GM23248 (cell line): ENCODE measurements at places on chromosomes 5 and 9. TPM values are rescaled to one million over a fixed set of nuclear protein-coding genes. Genes with fewer than 3 reads are reported as not detected.

PAEP gene
- not detected in 2 replicates for polyA plus RNA-seq

DNA sequence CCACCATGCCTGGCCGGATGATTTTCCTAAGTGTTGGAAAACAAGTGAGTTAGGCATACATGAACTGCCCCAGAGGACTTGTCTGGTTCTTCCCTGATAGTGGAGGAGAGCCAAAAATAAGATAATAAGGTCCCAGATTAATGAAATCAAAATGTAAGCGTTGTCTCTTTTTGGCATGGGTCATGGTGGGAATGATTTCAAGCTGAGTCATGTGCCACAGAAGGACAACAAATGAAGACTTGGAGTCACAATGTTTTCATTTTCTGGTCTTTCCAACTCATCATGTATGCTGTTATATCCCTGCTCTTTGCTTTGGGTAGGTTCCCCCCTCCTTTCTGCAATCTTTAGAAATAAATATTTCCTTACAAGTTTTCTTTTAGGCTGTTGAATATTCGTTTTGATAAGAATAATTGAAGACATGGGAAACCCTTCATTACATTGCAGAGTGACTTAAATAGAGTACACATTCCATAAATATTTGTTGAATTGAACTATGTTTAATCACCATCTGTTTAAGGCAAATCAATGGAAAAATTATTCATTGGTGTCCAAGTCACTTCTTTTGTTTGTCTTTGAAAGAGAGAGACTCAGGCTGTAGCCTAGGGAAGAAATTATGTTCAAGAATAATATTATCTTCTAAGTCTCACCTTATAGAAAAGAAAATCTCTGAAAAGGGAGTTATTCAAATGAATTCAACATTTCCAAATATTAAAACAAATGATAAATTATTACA is 196.3 kb downstream of the CSNK1G3 start:
- peak; percentile 84 for DNase-seq

MLLT3 gene
- polyA plus RNA-seq, result 7.1 and 7.5 TPM in 2 replicates

CAMK2A gene
- not detected in 2 replicates for polyA plus RNA-seq

ADAMTS2 gene
- 61.3 and 62.0 TPM in 2 replicates for polyA plus RNA-seq

DNA sequence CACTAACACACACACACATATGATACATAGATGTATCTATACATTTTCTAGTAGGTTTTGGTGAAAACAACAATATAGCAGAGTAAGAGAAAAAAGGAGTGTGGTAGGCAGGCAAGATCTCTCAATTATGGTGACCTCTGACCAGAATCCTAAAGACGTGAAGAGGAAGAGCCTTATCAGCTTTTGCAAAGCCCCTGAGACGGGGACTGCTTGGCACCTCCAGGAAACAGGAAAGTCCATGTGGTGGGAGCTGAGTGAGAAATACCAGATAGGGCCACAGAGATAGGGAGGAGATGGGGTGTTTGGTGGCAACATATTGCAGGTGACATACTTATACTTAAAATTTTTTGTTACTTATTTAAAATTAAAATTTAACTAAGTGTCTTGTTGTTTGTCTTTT is 39.9 kb upstream of the CTXN3 start:
- no peak for DNase-seq

CAPSL gene
- polyA plus RNA-seq, result 0.19 and 0.47 TPM in 2 replicates

DNA sequence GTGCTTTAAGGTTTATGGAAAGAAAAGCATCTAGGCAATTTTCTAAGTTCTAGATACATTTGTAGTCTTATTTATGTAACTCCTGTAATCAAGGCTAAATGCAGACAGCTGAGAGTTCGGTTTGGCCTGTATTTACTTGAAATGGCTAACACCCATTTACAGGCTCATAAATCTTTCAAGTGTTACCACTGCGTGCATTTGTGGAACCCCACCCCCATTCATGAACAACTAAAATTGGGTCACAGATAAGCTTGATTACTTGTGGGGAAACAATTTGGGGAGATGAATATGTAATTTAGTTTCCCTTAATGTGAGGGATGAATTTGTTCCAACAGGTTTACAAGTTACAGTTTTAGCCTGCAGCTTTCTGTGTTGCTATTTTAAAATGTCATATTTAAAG is 360.6 kb downstream of the ARRDC3 start:
- no peak for DNase-seq

NINJ1 gene
- polyA plus RNA-seq, result 42.9 and 44.2 TPM in 2 replicates

GRCh38 chr5:170081616-170082015 is 24.1 kb upstream of the FOXI1 start:
- no peak for DNase-seq

- no peak for DNase-seq
These were observed 104.0 kb downstream of the NUDT12 start for GRCh38 chr5:103458497-103459040.

FIBCD1 gene
- polyA plus RNA-seq, result 21.4 and 23.7 TPM in 2 replicates

GRCh38 chr5:10467281-10468198 is 25.9 kb downstream of the ROPN1L start:
- DNase-seq, result peak; percentile 54

- DNase-seq, result peak; percentile 80
These were observed at the start of gene ANKRD18A for GRCh38 chr9:38620483-38621433. TSS of gene ANKRD18A (minus strand) at chr9:38620596. CDS start at chr9:38620285, 311 bp downstream.

DNA sequence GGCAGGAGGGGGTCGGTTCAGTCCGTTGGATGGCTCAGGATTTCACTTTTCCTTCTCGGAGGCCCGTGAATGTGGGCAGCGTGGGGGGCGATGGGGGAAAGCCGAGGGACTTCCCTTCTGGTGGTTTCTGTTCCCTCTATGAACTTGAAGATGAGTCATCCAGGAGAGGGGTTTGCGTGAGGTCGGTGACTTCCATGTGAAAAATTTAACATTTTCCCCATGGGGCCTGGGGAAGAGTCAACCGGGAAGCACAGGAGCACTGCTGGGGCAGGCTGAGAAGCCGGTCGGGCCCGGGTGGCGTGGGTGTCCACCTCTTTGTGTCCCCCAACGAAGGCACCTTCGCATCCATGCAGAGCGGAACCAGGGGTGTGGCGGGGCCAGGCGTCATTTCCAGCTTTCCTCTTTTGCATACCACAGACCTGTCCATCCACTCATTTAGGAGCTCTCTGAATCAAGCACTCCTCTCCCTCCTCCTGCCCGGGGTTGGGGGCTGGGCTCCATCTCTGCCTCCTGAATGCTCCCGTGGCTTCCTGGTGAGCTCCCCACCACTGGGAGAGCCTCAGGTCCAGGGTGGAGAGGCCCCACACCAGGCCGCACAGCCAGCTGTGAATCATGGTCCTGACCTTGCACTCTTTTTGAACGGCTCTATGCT is 68.4 kb downstream of the ANKRD33B start:
- no peak for DNase-seq
